ENCODE measurements at places on chromosomes 7 and 10. TPM values are rescaled to one million over a fixed set of nuclear protein-coding genes. Genes with fewer than 3 reads are reported as not detected.

The OR2A12 gene
- not detected for polyA plus RNA-seq

The SUN3 gene
- polyA plus RNA-seq, result not detected

The CCDC146 gene
- 18.9 TPM for polyA plus RNA-seq

The C10orf90 gene
- polyA plus RNA-seq, result not detected

The TMEM26 gene
- polyA plus RNA-seq, result not detected

The KDM7A gene
- polyA plus RNA-seq, result 5.2 TPM
